ENCODE measurements at places on chromosomes 6 and 20.

DNA sequence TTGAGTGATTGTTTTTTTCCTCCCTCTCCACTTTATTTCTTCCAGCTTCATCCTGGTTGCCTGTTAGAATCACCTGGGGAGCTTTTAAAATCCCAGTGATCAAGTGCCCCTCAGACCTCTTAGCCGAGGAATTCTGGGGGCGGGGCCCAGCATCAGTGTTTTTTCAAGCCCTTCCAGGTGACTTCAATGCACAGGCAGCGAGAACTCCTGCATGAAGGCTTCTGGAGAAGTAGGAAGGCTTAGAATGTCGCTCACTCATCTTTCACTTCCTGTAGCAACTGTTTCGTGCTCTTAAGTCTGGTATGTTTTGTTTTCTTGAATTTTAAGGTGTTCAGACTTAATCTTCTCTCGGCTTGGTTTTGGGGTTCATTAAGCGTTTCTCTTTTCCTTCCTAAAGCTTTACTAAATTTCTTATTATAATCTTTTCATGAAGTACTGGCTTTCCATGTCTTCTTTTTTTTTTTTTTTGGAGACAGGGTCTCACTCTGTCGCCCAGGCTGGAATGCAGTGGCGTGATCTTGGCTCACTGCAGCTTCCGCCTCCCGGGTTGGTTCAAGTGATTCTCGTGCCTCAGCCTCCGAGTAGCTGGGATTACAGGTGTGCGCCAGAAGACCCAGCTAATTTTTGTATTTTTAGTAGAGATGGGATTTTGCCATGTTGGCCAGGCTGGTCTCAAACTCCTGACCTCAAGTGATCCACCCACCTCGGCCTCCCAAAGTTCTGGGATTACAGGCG, 30.9 kb upstream of the TULP1 start:
- DNase-seq = no peak

GRCh38 chr6:161094955-161095354, 103.4 kb downstream of the MAP3K4 start:
- no peak for DNase-seq

- DNase-seq = no peak
Observed at GRCh38 chr6:85479208-85479607, 29.3 kb downstream of the NT5E start.

GRCh38 chr20:61668065-61668650, 397.5 kb downstream of the TAF4 start:
- no peak for DNase-seq

DNA sequence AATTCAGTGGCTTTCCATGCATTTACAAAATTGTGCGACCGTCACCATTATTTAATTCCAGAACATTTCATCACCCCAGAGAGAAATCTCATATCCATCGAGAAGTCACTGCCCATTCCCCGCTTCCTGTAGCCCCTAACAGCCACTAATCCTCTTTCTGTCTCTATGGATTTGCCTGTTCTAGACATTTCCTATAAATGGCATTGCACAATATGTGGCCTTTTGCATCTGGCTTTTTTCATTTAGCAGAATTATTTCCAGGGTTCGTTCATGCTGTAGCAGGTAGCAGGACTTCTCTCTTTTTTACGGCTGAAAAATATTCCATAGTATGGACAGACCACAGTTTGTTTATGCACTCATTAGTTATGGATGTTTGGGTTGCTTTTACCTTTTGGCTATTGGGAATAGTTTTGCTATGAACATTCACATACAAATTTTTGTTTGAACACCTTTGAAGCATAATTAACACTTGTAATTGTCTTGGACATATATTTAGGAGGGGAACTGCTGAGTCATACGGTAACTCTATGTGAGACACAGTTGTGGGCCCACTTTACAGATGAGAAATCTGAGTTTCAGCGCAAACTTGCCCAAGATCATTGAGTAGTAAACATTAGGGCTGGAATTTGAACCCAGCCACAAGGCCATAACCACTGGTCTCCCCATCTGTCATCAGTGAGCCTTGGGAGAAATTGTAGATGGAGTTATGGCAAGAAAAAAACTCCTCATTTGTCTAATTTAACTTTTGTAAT, 126.9 kb downstream of the BMP7 start:
- DNase-seq = no peak

GRCh38 chr6:132188556-132189264, 212.6 kb downstream of the MOXD1 start:
- DNase-seq = no peak

GRCh38 chr6:24445704-24446103, 43.0 kb downstream of the MRS2 start:
- no peak for DNase-seq

DNA sequence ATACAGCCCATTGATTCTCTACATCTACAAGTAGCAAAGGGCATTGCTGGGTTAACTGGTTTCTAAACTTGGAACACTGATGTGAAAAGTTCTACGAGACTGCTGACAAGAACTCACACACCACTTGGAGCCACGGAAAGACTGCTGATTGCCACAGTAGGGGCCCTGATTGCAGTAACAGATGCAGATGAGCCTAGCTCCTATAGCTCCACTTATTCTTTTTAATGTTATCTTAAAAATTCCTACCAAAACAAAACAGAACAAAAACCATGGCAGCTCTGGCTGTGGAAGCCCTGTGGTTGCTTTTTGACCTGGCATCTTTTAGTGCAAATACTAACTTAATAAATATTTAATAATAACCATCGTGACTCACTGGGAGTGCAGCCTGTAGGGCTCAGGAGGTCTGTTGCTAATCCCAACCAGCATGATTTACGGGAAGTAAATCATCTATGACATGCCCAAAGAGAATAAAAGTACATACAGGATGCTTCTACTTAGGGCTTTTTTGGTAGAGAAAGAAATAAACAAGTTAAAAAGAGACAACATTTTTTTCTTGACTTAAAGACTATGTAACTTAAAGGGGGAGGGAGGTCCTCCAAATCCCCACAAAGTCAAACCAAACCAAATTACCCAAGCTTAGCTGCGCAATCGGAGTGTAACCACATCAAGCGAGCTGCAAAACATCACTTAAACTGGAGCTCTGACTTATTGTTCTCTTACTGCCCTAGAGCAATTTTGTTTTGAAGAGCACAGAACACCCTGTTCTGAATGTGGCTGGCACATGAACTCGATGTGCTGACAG, 87.2 kb downstream of the FKBP5 start:
- DNase-seq = peak; percentile 83

DNA sequence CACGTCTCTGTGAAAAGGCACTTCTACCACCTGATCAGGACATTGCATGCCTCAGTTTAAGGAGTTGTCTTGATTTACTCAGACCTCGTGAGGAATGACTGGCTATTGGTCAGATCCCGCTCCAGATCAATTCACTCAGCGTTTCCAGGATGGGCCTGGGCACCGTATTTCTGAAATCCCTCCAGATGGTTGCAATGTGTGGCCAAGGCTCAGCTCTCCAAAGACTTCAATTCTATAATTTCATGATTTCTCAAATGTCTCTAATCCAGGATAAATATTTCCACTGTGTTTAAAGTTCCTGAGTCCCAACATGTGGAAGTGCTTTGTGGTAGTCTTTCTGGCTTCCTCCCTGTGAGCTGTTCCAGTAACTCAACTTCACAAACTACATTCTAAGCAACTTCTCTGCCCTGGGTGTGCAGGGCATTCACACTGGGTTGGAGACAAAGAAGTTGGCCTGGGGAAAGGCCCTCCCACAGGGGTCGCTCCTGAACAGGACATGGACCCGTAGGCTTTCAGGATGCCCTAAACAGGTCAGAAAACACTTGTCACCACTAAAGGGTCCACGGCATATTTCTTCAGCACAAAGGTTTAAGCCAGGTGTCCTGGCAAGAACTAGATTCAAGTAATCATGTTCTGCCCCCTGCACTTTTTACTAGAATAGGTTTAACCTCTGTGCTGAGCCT, 212.1 kb downstream of the WDR27 start:
- no peak for DNase-seq

DNA sequence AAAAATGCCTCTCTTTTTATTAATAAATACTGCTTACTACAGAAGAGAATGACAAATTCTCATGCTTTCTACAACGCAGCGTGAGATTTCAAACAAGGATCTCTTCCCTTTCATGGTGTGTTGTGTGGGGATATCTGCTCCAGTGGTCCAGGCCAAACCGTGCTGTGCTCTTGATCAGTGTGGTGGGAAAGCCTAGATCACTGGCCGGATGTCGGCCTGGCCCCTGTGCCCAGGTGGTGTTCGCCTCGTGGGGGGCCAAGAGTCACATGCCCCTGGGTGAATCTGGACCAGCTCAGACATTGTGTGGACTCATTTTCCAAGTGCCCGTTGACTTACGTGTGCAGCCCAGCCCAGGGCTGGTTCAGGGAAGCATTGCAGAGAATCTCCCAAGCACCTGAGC, 4.3 kb downstream of the CDH4 start:
- DNase-seq = no peak

DNA sequence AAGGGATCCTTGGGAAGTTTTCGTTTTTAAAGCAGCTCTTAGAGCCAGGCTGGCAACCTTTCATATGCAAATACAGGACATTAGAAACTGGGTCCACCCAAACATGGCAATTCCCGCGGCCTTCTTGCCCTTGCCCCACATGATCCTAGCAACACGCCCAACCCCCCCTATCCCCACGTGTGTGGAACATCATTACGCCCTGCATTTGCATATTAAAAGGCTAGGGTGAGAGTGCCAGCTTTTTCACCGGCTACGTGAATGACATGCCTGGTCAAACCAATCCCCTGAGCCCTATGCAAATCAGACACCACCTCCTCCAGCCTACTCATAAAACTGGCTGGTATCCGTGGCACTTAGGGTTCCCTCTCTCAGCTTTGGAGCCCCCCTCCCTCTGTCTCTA, 88.1 kb downstream of the TNFRSF21 start:
- no peak for DNase-seq

GRCh38 chr20:46006022-46006705, 2.5 kb upstream of the MMP9 start:
- no peak for DNase-seq

GRCh38 chr20:52422574-52423336, 231.2 kb upstream of the ZFP64 start:
- no peak for DNase-seq

- peak; percentile 89 for DNase-seq
Observed at GRCh38 chr6:37517411-37517812, 17.7 kb upstream of the CCDC167 start.

DNA sequence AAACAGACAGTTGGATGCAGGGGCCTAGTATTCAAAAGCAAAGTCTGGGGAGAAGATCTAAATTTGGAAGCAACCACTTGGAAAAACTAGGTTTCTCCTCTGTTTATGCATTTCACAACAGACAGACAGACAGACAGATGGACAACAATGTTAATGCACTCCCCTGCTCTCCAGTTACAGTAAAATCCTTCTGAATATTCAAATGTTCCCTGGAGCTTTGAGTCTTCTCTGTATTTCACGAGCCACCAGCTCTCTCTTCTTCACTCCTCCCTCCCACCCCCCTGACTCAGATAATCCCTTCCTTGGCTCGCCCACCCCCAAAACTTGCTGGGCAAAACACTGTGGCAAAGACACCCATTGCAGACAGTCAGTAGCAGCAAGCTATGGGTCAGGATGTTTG, 129.3 kb upstream of the TOP1 start:
- DNase-seq = no peak

GRCh38 chr20:16222859-16223411, 350.3 kb downstream of the KIF16B start:
- DNase-seq = no peak

DNA sequence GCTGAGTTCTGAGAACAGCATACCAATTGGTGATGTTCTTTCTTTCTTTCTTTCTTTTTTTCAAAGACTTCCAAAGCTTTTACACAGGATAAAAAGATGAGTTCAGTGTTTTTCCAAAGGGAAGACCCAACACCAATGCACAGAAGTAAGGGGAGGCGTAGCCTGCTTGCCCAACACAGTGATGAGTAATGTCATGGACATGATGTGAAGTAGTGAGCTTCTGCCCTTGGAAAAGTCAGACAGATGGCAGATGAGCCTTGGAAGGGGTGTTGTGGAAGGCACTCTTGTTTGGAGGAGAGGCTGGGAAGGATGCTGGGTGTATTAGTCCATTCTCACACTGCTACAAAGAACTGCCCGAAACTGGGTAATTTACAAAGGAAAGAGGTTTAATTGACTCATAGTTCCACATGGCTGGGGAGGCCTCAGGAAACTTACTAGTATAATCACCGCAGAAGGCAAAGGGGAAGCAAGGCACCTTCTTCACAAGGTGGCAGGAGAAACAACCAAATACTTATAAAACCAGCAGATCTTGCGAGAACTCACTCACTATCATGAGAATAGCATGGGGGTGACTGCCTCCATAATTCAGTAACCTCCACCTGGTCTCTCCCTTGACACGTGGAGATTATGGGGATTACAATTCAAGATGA, 12.6 kb downstream of the LRP11 start:
- DNase-seq = no peak

DNA sequence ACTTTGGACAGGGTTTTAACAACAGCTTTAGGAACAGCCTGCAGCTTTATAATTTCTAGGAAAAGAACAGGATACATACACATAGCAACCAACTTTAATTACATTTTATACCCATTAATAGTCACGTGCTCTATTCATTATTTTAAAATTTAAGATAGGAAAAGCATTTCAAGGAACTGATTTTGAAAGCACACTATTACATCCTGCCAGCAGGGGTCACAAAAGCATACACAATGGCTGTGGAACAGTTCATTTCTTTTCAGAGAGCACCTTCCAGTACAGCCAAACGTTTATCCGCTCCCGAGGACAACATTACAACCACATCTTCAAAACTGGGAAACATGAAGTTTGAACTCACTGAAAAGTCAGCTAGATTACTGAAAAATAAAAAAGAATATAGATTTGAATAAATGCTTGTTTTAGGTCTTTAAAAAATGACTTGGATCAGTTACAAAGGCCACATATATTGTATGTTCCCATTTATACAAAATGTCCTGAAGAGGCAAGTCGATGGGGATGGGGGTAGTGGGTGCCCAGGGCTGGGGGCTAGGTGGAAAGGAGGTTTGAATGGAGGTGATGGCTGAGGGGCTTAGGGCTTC, 104.6 kb upstream of the EXOC2 start:
- DNase-seq = peak; percentile 37

DNA sequence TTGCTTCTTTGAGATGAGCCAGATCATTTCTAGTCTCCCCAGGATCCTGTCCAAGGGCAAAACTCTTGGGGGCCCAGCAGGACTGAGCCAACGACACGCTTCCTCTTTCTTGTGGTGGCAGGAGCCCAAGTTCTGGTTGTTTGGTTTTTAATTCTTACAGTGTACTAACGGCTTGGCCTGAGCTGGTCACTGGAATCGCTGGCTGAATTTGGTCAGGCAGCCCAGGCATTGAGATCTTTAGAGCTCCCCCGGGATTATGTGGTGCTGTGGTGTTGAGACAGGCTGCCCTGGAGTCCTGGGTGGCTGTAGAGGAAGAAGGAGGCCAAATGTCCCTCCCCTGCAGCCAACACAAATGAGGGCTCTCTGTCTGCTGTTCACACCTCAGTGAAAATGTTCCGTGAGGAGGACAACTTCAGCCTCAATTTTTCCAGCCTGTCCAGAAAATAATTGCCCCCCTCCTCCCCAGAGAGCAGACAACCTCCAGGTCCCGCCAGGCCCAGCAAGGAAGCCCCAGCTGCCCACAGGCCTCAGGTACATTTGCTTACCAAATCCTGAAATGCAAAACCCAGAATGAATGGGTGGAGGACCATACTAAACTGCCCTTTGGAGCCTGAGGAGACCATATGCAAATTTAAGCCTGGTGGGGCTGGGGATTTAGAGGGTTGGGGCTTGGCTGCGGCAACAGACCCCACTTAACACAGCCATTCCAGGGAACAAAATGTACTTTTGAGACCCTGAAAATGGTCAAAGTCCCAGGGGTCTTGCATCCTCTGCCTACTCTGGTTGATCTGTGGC, 23.6 kb downstream of the BNIP5 start:
- no peak for DNase-seq
